ENCODE measurements at places on chromosomes 7 and 10.
A peak's percentile ranks its signal among the peaks of the same experiment; 100 is the strongest.

DNA sequence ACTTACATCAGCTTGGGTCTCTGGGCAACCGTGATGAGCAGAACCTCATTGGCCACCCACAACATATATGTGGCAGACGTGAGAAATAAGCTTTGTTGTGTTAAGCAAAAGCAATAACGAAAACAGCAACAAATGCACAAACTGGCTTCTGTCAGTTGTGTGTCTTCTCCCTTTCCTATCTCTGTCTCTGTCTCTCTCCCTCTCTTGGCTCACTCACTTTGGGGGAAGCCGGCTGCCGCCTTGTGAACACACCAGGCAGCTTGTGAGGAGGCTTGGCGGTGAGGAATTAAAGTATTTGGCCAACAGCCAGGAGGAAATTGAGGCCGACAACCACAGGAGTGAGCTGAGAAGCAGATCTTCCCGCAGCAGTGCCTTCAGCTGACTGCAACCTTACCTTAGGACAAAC, 21.9 kb upstream of the CDCA7L start:
- no peak for DNase-seq

GRCh38 chr10:118594392-118595063, 920 bp downstream of the PRLHR start:
- DNase-seq, result no peak

DNA sequence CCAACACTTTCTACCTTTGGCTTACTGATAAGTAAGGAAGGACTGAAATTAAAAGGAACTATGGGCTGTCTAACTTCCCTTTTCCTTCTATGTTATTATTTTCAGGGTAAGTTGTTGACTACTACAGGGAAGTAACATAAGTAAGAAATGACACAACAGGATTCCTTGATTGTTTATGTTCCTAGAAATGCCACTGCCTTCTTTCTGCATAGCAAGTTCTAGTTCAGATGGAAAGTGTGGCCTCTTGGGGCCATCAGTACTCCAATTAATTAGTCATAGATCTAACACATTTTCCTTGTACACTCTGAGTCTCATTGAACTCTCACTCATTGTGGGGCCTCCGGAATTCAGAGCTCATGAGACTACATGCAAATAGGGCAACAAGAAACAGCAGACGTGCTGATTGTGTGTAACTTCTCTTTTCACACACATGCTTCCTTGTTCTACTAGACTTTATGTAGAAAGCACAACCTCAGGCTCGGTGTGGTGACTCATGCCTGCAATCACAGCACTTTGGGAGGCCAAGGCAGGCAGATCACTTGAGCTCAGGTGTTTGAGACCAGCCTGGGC, 35.3 kb upstream of the HIBADH start:
- DNase-seq, result no peak

DNA sequence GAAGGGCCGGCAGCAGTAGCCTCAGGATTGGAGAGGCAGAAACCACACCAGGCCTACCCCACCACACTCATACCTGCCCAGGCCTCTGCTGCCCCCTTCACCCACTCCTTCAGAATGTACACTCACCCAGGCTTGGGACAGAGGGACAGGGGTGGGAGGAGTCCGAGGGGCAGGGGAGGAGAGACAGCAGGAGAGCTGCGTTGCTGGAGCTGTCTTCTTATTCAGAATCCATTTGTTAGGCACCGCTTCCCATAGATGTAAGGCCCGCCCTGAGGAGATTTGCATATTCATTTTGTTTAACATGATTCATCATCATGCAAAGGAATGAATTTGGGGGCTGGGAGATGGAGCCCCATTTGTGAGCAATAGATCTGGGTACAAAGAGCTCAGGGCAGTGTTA, 156.7 kb downstream of the CDH23 start:
- no peak for DNase-seq

DNA sequence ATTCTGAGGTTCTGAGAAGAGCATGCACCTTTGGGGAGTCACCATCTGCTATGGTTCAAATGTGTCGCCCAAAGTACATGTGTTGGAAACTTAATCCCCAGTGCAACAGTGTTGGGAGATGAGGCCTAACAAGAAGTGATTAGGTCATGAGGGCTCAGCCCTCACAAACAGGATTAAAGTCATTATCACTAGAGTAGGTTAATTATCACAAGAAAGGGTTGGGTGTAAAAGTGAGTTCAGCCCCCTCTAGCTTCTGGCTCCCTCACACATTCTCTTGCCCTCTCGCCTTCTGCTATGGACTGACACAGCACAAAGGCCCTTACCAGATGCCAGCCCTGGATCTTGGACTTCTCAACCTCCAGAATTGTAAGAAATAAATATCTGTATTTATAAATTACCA, 100.3 kb upstream of the C10orf90 start:
- no peak for DNase-seq

GRCh38 chr10:97858001-97858439, 8.4 kb downstream of the GOLGA7B start:
- DNase-seq, result no peak

DNA sequence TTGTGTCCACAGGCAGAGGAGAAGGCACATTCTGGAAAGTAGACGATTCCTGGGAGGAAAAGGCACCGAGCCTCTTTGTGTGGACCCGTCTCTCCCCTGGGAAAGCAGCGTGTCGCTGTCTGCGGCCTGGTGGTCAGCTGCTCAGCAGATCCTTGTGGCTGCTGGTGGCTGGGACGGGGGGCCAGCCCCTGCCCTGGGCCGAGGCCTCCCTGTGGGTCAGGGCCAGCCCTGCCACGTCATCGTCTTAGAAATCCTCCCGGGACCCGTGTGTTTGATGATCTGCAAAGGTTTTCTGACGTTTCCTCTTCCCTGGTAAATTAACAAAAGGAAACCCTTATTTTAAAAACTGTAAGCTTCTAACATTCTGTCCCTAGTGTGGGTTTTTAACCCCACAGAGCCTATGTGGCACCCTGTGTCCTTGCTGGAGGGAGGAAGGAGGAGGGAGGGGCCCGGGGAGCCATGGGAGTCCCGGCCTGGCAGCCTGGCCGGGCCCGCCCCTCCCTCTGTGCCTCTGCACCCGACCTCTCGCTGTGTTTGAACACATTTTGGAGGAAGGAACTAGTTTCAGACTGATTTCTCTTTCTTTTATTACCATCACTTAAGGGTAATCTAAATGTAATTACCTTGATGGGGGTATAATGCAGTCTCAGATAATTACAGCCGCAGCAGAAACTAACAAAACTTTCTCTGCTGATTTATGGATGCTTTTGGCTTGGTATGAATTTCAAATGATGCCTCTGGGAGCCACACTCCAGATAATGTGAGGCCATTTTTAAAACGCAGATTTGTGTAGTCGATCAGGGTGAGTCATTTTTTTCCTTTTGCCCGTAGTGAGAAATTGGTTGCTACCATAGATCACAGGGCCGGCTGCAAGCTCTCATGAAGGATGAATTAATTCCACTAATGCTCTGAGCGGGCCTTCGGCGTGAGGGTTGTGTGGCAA, 85.5 kb downstream of the NKX6-2 start:
- no peak for DNase-seq

DNA sequence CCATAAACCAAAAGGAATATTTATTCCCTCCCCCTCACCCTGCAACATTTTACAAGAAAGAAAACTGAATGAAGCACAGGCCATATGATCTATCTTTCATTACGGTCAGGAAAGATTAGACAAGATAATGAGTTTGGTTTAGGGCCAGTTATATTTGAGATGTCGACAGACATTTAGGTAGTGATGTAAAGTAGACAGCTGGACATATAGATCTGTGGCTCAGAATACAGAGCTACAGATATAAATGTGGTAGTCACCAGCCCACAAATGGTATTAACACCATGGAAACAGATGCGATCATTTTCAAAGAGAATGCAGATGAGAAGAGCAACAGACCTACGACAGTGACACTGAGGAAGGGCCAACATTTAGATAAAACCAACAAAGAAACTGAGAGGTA, 142.5 kb downstream of the SRPK2 start:
- DNase-seq, result no peak

- DNase-seq, result no peak
These were observed 21.5 kb upstream of the EPHB6 start for GRCh38 chr7:142833174-142834048.

DNA sequence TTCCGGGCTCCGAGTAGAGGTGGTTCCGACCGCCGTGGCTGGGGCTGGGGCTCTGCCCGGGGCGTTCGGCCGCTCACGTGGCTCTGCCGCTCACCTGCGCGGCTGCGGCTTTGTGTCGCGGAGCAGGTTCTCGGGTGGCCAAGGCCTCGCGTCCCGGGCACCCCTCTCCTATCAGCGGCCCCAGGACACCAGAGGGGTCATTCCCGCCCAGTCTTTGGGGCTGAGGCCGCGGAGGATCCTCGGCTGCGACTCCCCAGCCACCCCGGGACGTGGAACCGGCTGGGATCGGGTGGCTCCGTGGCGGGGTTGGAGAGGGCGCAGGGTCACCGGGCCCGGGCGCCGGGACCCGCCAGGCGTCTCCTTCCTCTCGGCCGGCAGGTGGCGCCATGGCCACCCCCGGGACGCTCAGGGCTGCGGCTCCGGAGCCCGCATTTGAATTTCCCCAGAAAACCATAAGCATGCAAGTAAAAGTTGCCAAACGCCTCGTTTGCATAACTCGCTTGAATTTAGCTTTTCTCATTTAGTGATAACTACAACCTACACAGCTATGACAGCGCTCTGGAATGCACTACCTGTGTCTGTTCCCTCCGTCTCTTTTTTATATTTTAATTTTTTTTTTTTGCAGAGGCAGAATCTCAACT, 1.2 kb downstream of the COL26A1 start:
- DNase-seq, result peak; percentile 26

DNA sequence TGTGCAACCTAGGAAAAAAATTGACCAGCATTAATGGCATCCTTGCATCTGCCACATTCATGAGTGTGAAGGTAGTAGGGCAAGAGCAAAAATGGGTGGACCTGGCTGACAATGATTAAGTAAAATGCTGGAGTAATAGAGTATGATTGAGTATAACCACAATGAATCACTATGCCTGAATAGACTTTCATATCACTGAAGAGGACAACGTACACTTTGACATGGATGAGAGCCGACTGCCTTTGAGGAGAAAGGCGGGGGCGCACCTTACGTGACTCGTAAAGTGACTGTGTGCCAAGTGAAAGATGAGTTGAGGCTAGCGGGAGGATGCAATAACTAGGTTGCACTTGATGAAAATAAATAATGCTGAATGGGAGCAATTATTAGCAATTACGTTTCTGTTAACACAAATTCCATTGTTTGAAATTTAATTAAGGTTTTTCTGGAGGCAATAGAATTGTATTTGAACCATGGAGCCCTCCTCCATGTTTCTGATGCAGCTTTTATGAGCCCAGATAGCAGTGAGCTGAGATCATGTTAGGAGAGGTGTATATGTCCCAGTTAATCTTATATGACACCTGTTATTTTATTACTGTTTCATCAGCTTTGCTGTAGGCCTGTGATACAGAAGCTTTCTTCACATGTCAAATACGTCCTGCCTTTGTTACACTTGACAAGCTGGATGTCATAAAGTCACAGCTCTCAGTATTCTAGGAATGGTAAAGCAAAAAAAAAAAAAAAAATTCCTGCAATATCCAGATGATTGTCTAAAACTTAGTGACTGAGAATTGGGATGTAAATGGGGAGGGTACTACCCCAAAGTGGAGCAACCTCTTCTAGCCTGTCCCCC, 596.5 kb downstream of the NXPH1 start:
- no peak for DNase-seq

- no peak for DNase-seq
These were observed 92.0 kb downstream of the CTBP2 start for GRCh38 chr10:125068406-125068805.

Measured in LNCaP clone FGC (cell line).